ENCODE measurements at places on chromosomes 16 and 17.
A peak's percentile ranks its signal among the peaks of the same experiment; 100 is the strongest.

DNA sequence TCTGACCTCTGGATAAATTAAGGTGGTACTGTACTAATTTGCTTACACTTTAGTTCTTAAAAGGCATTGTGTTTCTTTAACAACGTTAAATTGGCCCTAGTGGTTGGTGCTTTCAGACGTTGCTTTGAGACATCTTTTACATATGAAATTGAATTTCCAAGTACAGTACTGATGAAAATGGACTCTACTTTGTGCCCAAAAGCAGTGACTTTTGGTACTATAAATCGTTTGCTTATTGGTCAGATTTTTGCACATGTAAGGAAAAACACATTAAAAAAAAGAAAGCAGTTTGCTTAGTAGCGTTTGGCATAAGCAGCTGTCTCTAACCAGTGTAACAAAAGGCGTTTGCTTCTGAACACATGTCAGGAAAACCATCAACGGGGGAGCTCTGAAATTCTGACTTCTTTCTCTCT, 139.6 kb downstream of the CDK5R1 start:
- DNase-seq: no peak

- no peak for DNase-seq
These were observed 25.2 kb downstream of the SREBF1 start for GRCh38 chr17:17811381-17812210.

- peak; percentile 96 for DNase-seq
These were observed at the start of the genes CTU2 and RNF166 for GRCh38 chr16:88706229-88706964. CTU2 (plus strand) TSS chr16:88706503; CDS start chr16:88706531, 28 bp downstream. RNF166 (minus strand) TSS chr16:88706408; CDS start chr16:88706325, 83 bp downstream.

GRCh38 chr16:80620736-80621605, 80.2 kb downstream of the DYNLRB2 start:
- no peak for DNase-seq
